ENCODE measurements at places on chromosomes 1 and 21.
A peak's percentile ranks its signal among the peaks of the same experiment; 100 is the strongest.

DNA sequence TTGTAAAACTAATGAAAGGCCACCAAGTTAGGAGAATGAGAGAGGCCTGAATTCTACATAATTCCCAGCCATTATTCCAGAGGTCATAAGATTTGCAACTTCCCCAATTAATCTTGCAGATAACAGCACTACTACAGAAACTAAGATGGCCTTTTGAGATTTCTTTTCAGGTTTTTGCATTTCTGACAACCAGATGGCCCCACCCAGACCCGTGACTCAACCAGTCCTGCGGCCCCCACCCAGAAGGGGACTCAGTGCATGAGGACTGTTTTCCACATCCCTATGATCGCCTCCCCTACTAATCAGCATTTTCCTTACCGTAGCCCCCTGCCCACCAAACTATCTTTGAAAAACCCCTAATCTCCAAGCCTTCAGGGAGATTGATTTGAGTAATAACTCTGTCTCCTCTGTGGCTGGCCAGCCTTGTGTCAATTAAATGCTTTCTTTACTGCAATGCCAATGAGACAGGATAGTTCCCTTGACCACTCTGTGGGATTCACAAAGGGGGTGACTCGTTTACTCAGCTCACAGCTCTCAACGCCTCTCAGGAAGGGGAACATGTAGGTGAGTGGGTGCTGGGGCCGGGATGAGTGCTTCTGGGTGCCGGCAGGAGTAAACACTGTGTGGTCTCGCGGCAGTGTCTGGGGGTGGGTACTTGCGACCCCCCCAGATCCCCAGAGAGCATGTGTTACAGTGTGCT, 10.5 kb upstream of the CNIH3 start:
- no peak for DNase-seq

- no peak for DNase-seq
These were observed 101.1 kb downstream of the S1PR1 start for GRCh38 chr1:101337968-101338367.

DNA sequence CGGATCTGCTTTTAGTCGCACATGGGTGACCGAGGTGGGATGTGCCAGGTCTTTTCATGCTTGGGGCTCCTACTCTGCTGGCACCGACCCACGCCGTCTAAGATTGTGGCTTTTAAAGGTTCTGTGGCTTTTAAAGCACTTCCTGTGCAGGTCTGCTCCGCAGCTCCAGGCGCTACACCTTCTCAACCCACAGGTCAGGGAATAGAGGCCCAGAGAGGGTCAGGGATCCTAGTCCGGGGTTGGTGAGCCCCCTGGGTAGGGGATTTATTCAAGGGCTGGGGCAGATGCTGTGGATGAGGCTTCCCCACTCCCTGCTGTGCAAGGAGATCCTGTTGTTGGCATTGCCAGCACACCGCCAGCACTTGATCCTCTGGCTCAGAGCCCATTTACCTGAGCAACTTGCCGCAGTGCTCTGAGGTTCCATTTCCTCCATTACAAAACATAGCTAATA, 212.8 kb upstream of the RAB4A start:
- peak; percentile 17 for DNase-seq

DNA sequence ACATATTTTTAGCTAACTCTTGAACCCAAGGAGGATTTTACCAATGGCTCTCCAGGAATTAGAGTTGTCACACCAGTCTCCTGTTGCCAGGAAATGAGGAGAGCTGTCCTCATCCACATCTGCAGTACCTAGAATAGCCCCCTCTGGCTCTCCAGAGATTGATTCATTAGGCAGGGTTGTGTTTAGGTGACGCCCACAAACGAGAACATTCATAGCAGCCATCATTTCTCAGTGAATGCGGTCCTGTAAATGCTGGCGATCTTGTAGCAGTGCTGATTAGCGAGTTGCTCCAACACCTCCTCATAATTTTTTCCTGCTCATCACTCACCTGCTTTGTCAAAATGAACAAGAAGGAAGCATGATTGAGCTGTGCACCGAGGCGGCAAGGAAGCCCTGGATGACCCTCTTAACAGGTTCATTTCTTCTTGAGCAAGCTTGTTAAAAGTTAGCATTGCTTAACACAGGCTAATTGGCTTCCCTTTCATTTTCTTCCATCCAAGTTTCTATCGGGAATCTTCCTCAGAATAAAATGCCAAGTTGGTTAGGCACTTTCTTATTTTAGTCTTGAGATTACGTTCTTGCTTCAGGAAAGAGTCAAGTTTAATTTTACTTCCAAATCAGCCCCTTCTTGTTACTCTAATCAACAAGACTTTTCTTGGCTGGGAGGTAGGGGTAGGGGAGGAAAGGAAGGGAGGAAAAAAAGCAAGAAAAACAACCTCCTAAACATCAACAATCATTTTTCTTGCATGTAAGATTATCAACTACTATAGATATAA, 16.5 kb upstream of the KLHDC8A start:
- no peak for DNase-seq
